Activated CD8-positive, alpha-beta T cell treated with anti-CD3 and anti-CD28 coated beads, Interleukin-2, amount 10 ng/mL, durations not matched to agents 7 days and 5 days (primary cell): ENCODE measurements at places on chromosomes 13 and 19. TPM values are rescaled to one million over a fixed set of nuclear protein-coding genes. Genes with fewer than 3 reads are reported as not detected.

Gene RNF113B
- total RNA-seq = not detected

DNA sequence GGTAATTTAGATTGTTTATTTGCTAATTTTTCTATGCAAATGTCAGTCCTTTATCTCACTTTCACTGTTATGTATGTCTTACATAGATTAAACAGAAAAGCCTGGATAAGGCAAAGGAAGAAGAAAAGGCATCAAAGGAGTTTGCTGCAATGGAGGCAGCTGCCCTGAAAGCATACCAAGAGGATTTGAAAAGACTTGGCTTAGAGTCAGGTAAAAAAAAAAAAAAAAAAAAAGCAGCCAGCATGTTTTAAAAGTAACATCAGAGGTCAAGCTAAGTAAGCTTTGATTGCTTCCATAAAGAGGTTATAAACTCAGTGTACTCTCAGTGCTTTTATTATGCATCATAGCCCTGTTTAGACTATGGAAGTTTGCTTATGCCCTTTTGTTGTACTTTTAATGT, 3.8 kb downstream of the WBP4 start:
- DNase-seq = no peak

- no peak for DNase-seq
Observed at GRCh38 chr13:27355894-27356293, 68.5 kb upstream of the GTF3A start.

GRCh38 chr19:30064348-30064699, 122.3 kb downstream of the URI1 start:
- no peak for DNase-seq

Gene CYP2A7
- total RNA-seq = not detected

DNA sequence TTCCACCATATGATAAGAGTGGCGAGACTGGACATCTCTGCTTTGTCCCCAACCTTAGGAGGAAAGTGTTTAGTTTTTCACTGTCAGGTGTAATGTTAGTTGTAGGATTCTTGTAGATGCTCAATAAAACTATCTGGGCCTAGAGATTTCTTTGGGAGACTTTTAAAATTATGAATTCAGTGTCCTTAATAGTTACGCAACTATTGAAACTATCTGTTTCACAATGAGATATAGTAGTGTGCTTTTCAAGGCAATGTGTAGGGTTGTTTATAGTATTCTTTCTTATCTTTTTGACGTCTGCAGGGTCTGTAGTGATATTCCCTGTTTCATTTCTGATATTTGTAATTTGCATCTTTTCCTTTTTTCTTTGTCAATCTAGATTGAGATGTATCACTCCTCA, 33.2 kb upstream of the F7 start:
- DNase-seq = no peak

GRCh38 chr13:36352350-36352749, 6.2 kb upstream of the SPART start:
- no peak for DNase-seq

DNA sequence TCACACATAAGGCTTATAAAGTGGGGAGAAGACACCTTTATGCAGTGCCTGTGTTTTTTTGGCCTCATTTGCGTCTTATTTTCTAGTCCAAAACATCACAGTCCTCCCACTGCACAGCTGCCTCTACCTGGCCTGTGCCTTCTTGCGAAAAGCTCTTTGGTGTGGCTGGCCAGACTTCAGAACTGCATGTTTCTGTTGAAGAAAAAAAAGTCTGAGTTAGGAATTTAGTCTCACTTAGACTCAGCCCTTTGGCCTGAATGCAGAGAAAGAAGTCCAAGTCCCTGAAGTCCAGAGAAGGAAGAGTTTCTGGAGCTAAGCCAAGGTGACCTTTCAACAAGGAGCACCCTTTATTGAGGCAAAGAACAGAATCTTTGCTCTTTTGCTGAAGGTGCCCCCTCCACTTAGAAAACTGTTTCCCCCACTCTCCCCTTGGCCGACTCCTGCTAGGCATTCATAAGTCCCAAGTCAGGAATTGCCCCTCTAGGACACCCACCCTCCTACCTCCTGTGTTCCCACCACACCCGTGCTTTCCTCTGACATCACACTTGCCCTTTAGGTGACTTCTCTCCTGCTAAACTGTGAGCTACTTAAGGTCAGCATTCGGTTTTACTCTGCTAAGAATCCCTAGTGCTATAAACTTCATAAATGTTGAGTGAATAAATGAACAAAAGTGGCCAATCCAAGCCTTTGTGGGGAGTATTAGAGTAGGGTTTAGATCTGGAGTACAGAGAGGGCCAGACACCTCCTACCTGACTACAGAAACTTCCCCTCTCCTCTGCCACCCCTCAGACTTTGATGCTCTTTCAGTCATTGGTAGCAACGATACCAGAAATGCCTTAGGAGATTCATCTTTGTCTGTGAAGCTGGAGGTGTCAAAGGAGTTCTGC, 226.8 kb downstream of the LACC1 start:
- no peak for DNase-seq

Gene CPB2
- not detected for total RNA-seq

GRCh38 chr13:38350114-38350617, 515 bp downstream of the UFM1 start:
- peak; percentile 66 for DNase-seq

GRCh38 chr13:33073338-33073737, 57.1 kb downstream of the KL start:
- DNase-seq = no peak

Gene ZNF737
- total RNA-seq = 19.1 TPM

Gene ZNF790
- 9.5 TPM for total RNA-seq

- DNase-seq = no peak
Observed at GRCh38 chr19:19743176-19743575, 10.3 kb upstream of the ZNF14 start.

GRCh38 chr19:14649020-14649419, 25.6 kb downstream of the ADGRE3 start:
- no peak for DNase-seq

Gene CHST8
- not detected for total RNA-seq

DNA sequence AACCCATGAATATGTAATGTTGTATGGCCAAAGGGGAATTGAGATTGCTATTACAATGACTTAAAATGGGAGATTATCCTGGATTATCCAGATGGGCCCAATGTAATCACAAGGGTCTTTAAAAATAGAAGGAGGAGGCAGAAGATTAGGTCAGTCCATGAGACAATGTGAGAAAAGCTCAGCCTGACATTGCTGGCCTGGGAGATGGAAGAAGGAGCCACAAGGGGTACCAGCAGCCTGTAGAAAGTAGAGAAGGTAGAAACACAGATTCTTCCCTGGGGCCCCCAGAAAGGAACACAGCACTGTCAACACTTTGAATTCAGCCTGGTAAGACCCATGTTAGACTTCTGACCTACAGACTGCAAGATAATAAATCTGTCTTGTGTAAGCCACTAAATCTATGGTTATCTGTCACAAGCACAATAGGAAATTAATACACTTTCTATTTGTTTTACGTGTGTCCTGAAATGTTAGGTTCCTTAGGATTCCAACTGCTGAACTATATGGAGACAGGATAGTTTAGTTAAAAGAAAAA, 132.9 kb upstream of the SERP2 start:
- no peak for DNase-seq

- DNase-seq = no peak
Observed at GRCh38 chr19:29248332-29248844, 35.4 kb upstream of the UQCRFS1 start.

DNA sequence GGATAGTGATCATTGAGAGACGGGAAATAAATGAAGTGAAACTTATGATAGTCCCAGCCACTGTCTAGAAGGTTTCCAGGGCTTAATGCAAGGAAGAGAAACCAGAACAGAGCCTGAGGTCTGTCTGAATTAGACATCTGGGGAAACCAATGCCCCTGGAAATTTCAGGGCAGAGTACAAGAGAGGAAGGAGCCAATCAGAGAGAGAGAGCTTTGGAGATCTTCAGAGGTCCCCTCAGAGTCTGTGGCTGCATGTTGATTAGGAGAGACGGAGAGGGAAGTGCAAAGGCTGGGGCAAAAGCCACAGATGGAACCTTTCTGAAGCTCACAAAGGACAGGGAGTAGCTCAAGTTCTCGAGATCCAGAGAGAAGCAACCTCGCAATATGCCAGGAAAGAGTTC, 378.0 kb downstream of the DNAJC15 start:
- no peak for DNase-seq

Gene CEACAM4
- not detected for total RNA-seq

DNA sequence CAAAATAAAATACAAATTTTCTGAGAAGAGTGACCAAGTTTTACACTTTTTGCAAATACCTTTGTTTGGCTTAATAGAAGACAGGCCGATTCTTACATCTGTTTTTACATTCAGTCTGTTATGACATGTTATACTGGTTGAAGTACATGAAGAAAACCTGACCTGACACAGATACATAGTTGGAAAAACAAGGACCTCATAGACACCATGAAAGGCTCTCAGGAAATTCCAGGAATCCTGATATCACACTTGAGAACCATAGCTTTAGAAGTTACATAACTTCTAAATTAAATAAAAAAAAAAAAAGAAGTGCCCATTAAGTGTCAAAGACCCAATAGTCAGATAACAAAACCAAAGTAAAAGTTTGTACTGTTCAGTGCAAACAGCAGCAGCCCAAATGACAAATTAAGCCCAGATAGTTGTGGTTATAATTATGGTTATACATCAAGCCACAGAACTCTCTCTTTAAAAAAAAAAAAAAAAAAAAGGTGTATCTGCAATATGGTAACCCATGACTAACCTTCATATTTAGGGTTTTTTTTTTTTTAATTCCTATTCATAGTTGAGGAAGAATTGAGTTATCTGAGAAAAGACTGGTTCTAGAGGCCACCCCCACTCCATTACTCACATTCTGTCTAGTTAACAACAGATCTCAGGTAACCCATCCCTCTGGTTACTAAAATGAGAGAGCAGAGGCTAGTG, 19.8 kb downstream of the RBM26 start:
- no peak for DNase-seq

DNA sequence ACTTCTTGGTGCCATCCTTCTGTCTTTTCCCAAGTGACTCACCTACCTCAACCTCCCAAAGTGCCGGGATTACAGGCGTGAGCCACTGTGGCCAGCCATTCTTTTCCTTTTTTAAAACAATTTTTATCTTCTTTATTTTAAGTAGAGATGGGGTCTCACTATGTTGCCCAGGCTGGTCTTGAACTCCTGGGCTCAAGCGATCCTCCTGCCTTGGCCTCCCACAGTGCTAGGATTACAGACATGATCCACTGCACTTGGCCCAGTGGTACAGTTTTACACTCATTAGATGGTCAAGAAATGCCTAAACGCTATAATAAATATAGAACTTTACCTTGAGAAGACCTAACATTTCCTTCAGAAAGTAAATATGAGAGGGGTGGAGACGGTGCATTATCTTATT, 24.5 kb downstream of the GP6 start:
- no peak for DNase-seq

Gene CYP4F8
- total RNA-seq = not detected

GRCh38 chr13:98026457-98026857, 73.0 kb downstream of the IPO5 start:
- DNase-seq = no peak

Gene GPR183
- total RNA-seq = 5.2 TPM

DNA sequence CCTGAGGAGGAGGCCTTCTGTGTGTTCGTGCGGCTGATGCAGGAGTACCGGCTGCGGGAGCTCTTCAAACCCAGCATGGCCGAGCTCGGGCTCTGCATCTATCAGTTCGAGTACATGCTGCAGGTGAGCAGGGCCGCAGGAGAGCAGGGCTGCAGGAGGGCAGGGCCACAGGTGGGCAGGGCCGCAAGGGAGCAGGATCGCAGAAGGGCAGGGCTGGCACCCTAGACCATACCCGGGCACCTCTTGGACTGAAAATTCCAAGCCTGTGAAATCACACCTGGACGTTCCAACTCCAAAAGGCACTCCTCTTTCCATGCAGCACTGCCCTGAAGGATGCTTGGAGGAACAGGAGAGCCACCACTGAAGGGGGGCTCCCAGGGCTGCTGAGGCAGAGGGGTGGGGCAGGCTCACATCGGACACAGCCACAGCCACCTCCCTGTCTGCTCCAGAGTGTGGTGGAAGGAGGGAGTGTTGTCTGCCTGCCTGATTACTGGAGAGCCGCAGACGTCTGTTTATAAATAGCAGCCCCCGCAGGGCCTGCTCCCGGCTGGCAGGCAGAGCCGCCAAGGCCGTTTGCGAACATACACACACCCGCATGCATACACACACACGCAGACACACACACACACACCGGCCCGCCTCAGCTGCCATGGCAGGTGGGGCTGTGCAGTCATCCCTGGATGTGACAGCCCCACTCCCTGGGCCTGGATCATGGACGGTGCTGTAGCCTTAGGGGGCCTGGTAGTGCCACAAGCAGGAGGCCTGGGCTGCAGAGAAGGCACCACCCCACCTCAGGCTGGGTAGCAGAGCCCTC, 20.2 kb downstream of the EVI5L start:
- no peak for DNase-seq

GRCh38 chr13:25046985-25047511, 48.9 kb upstream of the PABPC3 start:
- DNase-seq = no peak

Gene GAPDHS
- total RNA-seq = not detected

DNA sequence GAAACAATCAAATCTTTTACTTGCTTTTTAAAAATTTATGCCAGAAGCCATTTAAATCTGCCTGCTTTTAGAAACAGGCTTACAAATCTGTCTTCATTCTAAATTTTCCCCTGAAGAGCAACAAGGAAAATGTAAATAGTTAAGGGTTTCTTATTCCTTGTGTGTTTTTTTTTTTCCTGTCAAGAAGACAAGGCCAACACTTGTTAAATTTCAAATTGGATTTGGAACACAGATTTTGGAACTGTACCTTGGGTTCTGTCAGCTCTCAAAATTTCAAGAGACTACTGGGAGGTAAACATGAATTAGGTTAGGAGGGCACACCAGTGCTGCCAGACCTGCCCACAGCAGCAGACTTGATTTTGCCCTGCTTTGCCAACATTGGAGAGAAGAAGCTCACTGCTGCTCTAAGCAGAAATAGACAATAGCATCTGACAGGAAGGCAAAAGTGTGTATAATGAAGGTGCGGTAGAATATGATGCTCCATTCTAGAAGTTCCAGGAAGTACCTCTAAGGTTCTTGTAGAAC, 121.7 kb downstream of the NHLRC3 start:
- no peak for DNase-seq

GRCh38 chr19:19559931-19560330, 21.9 kb downstream of the CILP2 start:
- DNase-seq = no peak

DNA sequence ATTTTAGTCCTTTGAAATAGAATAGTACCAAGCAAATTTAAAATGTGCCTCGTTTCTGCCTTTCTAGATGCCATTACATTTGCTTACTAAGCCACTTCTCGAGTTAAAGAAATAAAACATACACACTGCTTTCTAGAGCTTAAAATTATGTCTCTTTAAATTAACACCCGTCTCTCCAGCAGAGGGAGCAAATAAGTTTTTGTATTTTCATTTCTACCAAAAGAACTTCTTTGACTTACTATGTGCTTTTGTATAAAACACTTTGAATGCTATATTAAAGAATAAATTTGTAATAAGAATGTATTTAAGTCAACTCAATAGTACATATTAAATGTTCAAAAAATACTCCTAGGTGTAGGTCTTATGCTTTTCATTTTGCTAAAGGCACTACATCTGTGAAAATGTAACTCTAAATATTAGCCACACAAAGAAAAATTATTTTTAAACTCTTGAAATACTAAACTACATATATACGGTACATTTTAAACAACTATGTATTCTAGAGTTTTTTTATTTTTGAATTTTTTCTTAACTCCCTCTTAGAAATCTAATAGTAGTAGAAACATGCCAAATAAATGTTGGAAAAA, 269.3 kb upstream of the MIR17HG start:
- no peak for DNase-seq
